Skeletal muscle cell (primary cell): ENCODE measurements at places on chromosomes 1 and 21.
A peak's percentile ranks its signal among the peaks of the same experiment; 100 is the strongest.

- DNase-seq: no peak
These were observed 72.4 kb downstream of the AJAP1 start for GRCh38 chr1:4726620-4727341.

GRCh38 chr1:19197845-19198244 is 12.2 kb downstream of the UBR4 start:
- no peak for DNase-seq

DNA sequence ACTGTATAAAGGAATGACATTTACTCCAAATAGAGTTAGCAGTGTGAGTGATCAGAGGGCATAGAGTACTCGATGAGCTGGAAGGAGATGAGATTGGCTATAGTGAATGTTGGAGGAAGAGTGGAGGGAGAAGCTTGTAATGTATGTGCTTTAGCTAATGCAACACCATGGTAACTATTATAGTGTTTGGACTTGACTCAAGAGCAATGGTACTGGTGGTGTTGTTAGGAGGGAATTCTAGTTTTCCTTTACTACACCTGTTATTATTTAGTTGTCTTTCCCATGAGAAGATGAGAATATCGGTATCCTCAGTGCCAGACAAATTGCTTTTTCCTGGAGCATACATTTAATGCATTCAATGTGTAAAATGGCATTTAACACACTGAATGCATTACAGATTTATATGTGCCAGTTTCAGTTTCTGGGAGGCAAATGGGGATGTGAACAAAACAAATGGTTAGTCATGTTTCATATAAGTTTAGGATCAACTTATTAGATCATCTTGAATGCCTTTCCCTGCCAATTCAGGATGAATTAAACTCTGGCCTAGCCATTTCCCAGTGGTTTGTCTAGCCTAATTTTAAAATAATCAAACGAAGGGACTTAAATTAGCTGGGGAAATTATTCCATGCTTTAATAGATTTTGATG is 291.1 kb upstream of the ADAMTS5 start:
- no peak for DNase-seq

DNA sequence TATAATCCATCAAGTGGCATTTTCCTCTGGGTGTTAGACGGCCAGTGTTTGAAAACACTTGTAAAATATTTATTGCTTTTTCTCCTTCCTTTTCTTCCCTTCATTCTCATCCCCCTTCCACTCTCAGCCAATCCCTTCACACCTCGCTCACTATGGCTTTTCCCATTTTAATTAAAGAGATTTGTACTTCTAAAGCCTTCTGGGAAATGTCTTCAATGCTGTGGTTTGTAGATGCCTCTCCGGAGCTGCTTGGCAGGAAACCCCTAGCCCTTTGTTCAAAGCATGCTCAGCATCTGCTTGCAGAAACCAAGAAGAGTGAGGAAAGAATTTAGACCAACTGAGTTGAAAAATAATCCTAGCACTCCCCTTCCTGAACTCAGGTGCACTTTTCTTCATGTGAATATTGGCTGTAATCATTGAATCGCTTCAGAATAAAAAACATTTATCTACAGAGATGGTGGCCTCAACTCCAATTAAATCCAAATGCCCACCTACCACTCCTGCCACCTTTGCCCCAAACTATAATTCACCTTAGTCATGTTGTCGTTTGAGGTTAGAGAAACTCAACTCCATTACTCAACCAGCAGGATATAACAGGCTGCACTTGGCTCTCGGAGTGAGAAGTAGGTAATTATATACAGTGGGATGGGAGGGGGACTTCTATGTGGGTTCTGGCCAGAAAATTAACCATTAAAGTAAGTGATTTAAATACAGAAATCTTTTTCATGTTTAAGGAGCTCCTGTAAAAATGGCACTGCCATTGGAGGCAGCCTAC is 659.4 kb upstream of the CAMK1G start:
- no peak for DNase-seq

- DNase-seq: peak; percentile 63
These were observed 68.8 kb upstream of the WDR26 start for GRCh38 chr1:224503161-224504118.

- no peak for DNase-seq
These were observed 39.4 kb upstream of the BCL10 start for GRCh38 chr1:85315789-85316188.

DNA sequence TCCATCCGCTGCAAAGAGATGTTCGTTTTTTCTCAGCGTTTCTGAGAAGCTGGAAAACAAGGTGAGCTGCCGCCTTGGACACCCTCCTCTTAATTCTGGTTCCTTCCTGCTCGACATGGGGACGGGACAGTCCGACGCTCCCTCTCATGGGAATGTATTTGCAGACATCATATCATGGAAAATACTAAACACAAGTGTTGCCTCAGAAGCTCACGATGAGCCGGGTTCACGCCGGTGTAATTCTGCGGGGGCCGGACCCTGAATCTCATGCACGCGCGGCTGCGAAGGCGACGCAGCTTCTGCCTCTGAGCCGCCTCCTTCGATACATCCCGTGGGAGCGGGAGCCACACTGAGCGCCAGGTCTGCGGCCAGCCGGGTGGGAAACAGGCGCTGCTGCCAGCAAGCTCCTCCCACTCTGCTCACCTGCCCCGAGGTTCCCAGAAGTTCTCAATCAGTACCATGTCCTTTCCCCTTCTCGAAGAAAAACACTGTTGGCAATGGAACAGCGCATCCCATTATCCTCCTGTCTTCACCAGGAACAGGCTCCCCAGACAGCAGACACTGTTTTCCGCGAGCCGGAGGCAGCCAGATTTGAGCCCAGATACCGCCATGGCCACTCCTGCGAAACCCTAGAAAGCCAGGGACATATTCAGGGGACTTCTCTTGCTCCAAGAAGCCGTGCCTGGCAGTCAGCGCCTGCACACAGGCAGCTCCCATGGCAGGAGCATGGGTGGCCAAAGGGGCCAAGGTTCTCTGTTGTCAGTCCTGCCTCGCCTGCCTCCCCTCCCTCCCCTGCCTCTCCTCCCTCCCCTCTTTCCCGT is 98.0 kb downstream of the WDR4 start:
- DNase-seq: no peak

- no peak for DNase-seq
These were observed 29.9 kb downstream of the KLHL20 start for GRCh38 chr1:173744651-173745050.

DNA sequence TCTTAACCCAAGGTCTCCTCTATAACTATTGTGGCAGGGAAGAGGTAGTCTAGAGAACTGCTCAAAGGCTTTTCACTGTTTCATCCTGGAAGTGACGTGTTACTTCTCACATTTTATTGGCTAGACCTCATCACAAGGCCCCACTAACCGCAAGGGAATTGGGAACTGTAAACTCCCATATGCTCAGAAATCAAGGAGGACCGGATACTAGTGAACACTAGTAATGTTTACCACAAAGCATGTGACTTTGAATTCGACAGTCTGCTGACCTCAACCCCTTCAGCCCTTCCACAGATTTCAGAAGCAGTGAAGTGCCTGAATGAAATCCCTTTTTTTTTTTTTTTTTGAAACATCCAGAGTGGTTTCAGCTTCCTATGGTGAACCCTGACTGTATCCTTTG is 3.4 kb upstream of the EEIG2 start:
- DNase-seq: no peak

DNA sequence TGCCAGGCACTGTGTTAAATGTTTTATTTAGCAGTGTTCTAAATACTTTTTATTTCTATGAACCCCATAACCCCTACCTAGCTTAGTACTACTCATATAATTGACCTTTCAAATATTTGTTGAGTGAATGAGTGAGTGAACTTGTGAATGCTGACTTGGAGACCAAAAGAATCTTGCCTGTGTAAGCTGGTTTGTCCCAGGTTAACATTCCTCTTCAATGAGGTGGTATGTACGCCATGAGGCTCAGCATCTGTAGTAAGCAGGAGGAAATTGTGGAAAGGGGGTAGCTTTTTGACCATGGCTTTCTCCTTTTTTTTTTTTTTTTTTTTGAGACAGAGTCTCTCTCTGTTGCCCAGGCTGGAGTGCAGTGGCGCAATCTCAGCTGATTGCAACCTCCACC is 14.6 kb downstream of the MED18 start:
- no peak for DNase-seq

- DNase-seq: no peak
These were observed 24.9 kb downstream of the ZNF697 start for GRCh38 chr1:119623193-119623515.

- DNase-seq: no peak
These were observed 165.5 kb downstream of the PLPPR4 start for GRCh38 chr1:99429754-99430153.

DNA sequence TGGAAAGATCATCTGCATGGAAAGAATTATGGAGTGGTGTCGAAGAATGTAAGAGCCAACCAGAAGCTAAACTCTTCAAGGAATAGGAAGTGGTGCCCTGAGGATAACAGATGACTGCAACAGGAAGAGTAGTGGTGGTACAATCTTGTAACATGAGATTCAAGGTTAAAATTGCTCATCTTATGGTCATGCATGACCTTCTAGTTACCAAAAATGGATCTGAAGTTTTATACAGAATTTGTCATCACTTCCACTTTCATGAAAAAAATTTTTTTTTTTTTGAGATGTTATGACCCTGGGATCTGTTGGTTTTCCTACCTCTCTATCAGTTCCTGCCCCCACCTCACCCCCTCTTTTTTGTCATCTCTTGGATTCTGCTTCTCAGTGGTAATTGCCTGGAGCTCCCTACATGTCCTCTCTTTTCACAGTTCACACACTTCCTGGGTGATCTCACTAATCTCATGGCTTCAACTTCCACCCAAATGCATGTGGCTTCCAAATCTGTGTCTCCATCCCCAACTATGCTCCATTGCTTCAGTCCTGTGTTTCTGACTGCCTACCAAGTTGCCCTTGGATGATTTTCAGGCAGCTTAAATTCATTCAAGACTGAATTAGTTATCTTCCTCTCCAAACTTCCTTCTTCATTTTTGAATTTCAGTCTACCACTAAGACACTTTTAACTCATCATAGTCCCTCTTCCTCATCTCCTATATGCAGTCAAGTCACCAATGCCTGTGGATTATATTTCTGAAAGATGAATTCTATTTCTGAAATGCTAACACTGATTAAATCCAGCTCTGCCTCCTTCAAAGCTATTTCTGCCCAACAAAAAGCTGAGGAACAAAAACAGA is 48.4 kb downstream of the SLAMF6 start:
- no peak for DNase-seq

GRCh38 chr21:44461005-44461404 is 5.7 kb downstream of the LRRC3 start:
- DNase-seq: no peak

- no peak for DNase-seq
These were observed 2.7 kb upstream of the MYOC start for GRCh38 chr1:171654942-171655745.

GRCh38 chr1:30511563-30511962 is 211.8 kb downstream of the MATN1 start:
- no peak for DNase-seq

DNA sequence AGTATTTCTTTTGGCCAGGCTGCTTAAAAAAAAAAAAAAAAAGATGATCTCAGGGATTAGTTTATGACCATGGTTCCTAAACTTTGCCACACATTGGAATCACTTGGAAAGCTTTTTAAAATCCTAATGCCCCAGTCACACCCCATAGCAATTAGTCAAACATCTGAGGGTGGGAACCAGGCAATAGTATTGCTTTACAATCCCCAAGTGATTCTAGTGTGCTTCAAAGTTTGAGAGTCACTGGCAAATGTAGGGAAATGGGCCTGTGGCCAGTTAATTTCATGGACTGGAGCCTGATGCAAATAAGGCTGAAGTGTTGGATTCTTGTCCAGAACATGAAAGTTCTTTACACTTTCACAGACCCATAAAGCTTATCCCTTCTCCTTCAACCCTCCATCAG is 374.6 kb upstream of the ESRRG start:
- no peak for DNase-seq

GRCh38 chr1:63645317-63645716 is 52.1 kb downstream of the PGM1 start:
- DNase-seq: no peak

- DNase-seq: no peak
These were observed 249.1 kb downstream of the FOXD2 start for GRCh38 chr1:47686731-47687630.

- no peak for DNase-seq
These were observed 119.7 kb downstream of the C1orf21 start for GRCh38 chr1:184506481-184506880.

DNA sequence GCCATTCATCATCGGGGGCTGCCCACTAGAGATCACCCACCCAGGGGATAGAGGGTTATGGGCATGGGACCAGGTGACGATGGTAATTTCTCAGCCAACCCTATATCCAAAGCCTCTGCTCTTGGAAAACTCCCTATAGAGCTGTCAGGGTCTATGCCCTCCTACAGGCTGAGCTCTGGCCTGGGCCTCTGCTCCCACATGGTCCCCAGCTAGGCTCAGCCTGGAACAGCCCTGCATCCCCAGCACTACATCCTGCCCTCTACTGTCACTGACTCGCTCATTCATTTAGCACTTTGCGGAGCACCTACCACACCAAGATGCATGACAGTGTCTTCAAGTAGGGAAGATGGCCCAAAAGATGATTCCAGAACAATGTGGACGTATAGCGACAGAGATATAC is 45.0 kb upstream of the EPS8L3 start:
- DNase-seq: no peak

GRCh38 chr1:200161801-200162200 is 134.3 kb downstream of the NR5A2 start:
- DNase-seq: no peak

DNA sequence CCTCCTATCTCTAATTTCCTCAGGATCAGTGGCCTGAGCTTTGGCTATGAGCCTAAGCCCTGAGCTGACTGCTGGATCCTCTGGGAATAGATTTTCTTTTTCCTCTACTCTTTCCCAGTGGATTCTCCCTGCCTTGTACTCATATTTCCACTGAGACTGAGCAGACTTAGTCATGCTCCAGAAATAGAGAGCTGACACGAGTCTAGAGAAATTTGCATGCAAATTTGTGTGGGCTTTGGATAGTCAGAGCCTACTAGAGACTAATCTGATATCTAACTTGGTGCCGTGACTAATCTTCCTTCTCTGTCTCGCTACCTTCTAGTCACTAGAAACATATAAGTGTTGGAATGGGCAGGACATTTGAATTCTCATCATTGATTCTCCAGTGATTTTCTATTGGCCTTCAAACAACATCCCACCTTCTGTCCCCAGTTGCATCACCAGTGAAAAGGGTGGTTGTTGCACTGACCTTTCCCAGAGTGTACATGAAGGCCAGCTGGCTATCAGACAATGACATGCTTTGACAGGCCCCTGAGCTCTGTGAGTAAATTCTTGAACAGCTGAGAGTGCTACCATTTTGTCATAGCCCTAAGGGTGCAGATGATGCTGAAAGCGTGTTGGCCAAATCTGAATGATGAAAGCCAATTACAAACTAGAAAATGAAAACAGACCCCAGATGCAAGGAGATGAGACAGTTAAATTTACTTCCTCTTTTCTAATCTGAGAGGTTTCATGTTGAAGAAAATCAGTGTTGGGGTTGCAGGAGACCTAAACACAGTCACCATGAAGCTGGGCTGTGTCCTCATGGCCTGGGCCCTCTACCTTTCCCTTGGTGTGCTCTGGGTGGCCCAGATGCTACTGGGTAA is at the start of gene FCRLA:
Gene FCRLA (plus strand): TSS at position 748 of the 866 bp plus-strand sequence. CDS start 36 bp downstream, at position 784.
- peak; percentile 87 for DNase-seq
